ENCODE measurements at places on chromosomes 7 and 10. TPM values are rescaled to one million over a fixed set of nuclear protein-coding genes. Genes with fewer than 3 reads are reported as not detected.

Gene GPRIN2
- total RNA-seq: 2.2 TPM

Gene NKX2-3
- not detected for total RNA-seq

Gene TMEM213
- total RNA-seq: not detected

Gene ZNF727
- total RNA-seq: not detected

Gene SRRM3
- total RNA-seq: 2.7 TPM

Gene ZNF3
- total RNA-seq: 24.0 TPM

Gene FAM131B
- 7.6 TPM for total RNA-seq

Gene SAMD9
- total RNA-seq: 64.4 TPM

Gene CPEB3
- total RNA-seq: 1.2 TPM

Gene FBXL13
- total RNA-seq: 1.6 TPM

Gene GHRHR
- not detected for total RNA-seq

Gene NEUROG3
- total RNA-seq: not detected

Gene AKR1C1
- 1.3 TPM for total RNA-seq

Gene ASAH2
- 2.4 TPM for total RNA-seq

Gene DYDC1
- not detected for total RNA-seq

Gene HTR5A
- not detected for total RNA-seq

- no peak for DNase-seq
These were observed 41.2 kb upstream of the C1QL3 start for GRCh38 chr10:16562891-16563290.

DNA sequence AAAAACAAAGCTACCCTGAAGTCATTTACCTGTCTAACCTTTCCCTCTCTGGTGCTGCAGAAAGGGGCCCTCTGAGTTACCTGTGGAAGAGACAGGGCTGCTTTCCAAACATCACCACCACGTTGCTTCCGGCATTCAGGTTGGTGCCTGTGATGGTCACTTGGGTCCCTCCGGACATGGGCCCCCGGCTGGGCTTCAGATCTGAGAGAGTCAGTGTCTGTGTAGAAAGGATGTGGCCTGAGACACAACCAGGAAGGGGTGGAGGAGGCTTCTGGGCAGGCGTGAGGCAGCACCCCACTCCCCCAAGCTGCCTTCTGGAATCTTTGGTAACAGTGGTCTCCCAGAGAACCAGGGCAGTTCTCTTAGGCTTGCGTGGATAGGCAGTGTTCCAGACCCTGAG is 388.9 kb downstream of the PLXNA4 start:
- no peak for DNase-seq

DNA sequence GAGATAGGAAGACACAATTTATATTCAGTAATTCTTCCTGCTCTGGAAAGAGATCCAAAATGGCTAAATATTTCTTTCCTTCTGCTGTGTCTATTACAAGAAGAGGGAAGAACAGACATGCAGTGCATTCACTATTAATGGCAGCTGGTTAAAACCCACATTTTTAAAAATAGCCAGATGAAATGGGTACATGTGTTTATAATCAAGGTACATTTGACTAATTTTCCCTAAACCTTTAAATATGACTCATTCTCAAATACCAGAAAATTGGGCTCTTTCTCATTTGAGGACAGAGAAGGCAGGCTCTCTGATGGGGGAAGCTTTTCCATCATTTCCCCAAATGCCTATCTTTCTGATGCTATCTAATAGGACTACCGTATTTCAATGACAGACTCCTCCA is 215.7 kb upstream of the HABP2 start:
- no peak for DNase-seq

DNA sequence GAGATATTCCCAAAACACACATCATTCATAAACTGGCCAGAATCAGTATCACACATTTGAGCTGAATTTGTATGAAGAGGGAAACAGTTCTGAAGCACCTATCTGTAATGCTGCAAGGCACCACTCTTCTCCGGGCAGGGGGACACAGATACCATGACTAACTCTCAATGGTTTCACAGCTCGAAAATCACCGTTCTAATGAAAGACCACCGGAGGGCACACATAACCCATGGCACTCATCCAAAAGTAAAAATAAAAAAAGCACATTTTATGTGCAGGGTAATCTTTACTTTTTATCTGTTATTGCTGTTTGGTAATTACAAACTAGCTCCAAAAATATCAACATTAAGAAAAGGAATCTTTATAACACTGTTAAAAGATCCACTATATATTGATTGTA is 137.5 kb downstream of the PARD3 start:
- DNase-seq: no peak

DNA sequence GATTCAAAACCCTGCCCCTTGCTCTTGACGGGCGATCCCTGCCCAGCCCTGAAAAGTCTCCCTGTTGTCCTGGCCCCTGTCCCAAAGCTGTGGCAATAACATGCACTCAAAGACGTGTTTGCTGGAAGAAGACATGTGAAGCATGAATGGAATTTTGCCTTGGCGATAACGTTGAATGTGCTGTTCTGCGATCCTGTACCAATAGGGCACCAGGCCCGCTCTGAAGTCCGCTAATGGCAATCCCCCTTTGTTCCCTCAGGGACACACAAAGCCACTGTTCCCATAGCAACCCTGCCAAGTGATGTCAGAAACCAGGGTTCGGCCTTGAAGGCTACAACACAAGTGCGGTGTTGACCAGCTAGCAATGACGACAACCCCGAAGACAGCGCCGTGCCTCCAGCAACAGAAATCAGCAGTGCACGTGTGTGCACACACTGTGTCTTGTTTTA is 284.6 kb downstream of the KLF6 start:
- peak; percentile 98 for DNase-seq

DNA sequence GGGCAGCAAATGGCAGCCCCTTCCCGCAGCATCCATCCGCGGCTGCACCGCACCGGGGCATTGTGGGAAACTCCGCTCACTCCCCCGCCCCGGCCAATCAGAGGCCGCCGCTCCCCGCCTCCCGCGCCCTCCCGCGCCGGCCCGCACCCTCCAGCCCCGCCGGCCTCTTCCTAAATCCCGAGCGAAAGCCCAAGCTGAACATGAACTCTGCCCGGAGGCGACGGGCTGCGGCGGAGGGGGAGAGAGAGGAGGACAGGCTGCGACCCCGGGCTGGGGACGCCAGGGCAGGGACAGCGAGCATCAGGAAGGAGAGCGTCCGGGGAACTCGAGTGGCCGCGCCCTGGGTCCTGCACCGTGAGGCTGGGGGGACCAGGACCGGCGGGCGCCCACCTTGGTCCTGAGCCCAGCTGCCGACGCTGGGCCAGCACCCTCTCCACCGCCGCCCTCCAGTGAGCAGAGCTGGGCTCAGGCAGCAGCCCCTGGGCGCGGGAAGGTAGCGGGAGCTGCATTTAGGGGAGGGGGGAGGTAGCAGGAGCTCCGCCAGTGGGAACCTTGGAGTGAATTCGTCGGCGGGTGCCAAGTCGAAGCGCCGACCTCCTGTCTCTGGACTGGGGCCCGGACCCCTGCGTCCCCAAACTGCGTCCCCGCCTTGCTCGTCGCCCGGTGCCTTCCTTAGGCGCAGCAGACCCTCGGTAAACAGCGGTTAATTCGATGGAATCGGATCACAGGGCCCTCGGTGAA is at the start of gene DGKI:
Gene DGKI, minus strand, starts transcription at position 148 of the 741 bp plus-strand sequence.
- no peak for DNase-seq

DNA sequence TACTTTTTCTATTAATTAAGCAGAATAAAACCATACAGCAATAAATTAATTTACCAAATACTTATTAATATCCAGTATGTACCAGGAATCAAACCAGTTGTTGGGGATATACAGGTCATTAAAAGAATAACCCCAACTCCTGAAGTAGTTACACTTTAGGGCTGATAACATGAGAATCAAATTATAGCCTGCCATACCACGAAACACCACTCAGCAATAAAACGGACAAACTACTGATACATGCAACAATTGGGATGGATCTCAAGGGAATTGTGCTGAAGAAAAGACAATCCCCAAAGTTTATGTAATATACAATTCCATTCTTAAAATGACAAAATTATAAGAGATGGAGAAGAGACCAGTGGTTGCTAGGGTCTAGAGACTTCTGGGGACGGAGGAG is 22.7 kb downstream of the MCMBP start:
- DNase-seq: no peak

GRCh38 chr10:48305905-48306264 is 592 bp upstream of the MAPK8 start:
- no peak for DNase-seq

GRCh38 chr10:124180947-124181549 is 87.7 kb upstream of the CHST15 start:
- DNase-seq: peak; percentile 77

- DNase-seq: peak; percentile 13
These were observed 24.1 kb upstream of the SEMA3A start for GRCh38 chr7:84218681-84219080.

DNA sequence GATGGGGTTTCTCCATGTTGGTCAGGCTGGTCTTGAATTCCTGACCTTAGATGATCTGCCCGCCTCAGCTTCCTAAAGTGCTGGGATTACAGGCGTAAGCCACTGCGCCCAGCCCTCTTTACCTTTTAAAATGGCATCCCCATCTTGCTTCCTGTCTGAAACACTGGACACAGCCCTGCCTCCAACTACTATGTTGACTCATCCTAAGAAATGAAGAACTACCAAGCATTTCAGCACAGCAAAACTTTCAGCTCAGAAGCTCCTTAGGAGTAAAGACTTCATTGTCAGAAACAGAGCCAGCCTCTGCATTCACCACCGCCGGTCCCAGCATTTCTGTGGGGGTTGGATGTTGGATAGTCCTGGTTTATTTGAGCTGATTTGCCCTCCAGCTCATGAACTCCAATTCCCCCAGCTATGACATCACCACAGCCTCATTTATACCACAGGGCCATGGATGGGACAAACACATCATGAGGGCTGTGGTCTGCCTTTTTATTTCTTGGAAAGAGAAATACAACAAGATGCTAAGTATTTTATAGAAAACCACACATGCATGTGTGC is 123.5 kb downstream of the ADCY1 start:
- DNase-seq: peak; percentile 36

DNA sequence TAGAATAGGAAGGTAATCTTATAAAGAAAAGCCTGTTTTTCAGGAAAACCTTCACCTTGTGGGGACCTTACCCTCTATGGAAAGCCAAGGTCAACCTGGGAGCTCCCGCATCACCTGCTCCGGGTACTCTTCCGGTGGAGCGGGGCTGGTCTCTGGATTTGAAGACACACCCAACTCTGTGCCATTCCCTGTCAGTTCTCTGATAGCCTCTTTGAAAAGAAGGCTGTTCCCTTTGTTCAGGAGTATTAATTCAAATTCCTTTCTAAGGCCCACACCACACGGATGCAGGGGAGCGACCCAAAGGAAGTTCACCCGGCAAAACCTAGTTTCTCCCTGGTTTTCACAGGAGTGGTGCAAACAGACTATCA is 10.7 kb downstream of the CTBP2 start:
- no peak for DNase-seq

DNA sequence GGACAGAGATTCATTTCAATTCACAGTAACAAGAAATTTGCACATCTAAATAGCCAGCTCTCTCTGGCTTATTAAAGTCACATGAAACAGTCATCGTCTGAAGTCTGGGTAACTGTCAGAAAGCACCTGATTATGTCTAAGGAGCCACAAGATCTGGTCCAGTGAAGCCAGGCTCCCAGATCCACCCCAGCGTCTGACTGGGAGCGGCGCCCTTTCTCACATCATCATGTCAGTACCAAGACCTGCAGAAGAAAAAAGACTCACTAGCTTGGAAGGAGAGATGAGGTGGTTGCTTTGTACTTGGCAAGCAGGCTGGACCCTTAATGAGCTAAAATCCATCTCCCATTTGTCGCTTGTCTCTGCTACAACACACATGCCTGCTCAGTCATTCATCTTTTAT is 58.4 kb downstream of the VOPP1 start:
- DNase-seq: no peak

GRCh38 chr10:16192337-16192736 is 244.5 kb upstream of the PTER start:
- DNase-seq: no peak

- DNase-seq: no peak
These were observed 399.8 kb downstream of the HTR7 start for GRCh38 chr10:90458054-90458453.

GRCh38 chr10:113273181-113274163 is 279.4 kb upstream of the HABP2 start:
- DNase-seq: peak; percentile 38

Measured in astrocyte (in vitro differentiated cells and primary cell).